A172 (cell line): ENCODE measurements at places on chromosomes 5 and 9. TPM values are rescaled to one million over a fixed set of nuclear protein-coding genes. Genes with fewer than 3 reads are reported as not detected.

GRCh38 chr5:121737120-121737519, 114.6 kb upstream of the FTMT start:
- no peak for DNase-seq

- DNase-seq, result no peak
These were observed 33.6 kb upstream of the NSMF start for GRCh38 chr9:137492464-137493363.

Gene XPA
- 19.1 and 32.3 TPM in 2 replicates for total RNA-seq

- DNase-seq, result no peak
These were observed 56.3 kb downstream of the ERAP1 start for GRCh38 chr5:96751203-96752169.

Gene SPATA31A3
- total RNA-seq, result not detected in 2 replicates

DNA sequence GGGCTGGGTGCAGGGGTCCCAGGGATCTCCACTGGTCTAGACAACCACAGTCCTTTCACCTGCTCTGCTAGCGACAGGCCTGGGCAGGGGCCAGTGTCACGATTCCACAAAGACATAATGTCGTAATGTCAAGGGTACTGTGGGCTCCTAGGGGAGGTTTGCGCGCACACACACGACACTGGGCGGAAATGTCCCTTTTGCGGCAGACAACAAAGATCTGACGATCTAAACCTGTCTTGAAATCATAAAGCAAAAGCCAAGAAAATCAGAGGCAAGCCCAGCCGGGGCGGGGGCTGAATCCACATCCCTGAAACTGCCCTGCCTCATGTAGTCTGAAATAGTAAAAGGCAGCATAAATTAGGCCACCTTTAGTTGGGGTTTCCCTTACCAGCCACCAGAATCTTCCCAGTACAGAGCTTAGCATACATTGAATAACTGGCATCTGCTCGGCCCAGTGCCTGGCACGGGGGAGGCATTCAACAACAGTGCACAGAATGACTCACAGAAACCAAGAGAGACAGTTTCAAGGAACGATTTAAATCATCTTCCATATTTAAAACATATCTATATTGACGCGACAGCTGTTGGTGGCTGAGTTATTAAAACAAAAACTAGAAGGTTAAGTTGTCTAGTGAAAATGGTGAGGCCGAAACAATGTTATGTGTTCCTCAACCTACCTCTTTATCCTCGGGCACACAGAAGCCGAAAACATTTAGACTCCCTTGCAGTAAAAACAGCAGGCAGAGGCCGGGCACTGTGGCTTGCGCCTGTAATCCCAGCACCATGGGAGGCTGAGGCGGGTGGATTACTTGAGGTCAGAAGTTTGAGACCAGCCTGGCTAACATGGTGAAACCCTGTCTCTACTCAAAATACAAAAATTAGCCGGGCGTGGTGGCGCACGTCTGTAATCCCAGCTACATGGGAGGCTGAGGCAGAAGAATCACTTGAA, 151.0 kb downstream of the MYO10 start:
- no peak for DNase-seq

GRCh38 chr9:107067739-107068416, 204.9 kb downstream of the ZNF462 start:
- DNase-seq, result no peak

- DNase-seq, result no peak
These were observed 21.9 kb downstream of the OR2Y1 start for GRCh38 chr5:180717989-180718388.

Gene PAEP
- total RNA-seq, result not detected in 2 replicates

DNA sequence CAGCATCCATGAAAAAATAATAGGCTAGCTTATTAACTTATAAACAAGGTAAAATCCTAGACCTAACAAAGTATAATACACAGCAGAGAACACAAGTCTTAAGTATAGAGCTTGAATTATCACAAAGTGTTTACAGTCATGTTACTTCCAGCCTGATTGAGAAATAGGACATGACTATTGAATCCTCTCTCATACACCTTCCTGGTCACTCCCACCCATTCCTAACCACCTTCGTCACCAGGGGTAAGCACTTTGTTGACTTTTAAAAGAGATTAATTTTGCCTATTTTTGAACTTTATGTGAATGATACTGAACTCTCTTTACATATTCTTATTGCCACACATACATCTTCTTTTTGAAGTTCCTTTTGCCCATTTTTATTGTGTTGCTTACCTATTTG, 325.8 kb downstream of the PJA2 start:
- no peak for DNase-seq

Gene CCL28
- not detected in 2 replicates for total RNA-seq

Gene PCDHA11
- total RNA-seq, result 0.10 TPM in 1 of 2 replicates, not detected in the other

DNA sequence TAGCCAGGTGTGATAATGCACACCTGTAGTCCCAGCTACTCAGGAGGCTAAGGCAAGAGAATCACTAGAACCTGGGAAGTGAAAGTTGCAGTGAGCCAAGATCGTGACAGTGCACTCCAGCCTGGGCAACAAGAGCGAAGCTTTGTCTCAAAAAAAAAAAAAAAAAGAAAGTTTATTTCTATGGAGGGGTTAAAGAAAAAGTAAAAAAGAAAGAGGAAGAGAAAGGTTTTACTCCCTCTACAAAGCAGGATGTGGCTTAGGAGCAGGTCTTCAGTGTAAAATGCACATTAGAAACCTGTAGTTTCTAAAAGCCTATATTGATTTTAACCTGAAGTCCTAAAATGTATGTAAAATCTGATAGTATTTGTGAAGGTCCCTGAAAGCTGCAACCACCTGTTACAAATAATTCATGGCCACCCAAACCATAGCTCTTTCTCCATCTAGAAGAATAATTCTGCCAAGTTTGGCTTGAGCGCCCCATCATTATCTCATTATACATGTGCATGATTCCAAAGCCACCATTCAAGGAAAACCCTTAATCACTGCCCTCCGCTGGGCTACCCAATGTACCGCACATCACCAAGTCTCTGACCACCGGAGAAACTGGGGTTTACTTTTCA, 3.4 kb downstream of the FNBP1 start:
- no peak for DNase-seq

Gene GIN1
- 4.9 and 8.4 TPM in 2 replicates for total RNA-seq

GRCh38 chr9:32550150-32550561, 2.0 kb upstream of the SMIM27 start:
- peak; percentile 4 for DNase-seq

DNA sequence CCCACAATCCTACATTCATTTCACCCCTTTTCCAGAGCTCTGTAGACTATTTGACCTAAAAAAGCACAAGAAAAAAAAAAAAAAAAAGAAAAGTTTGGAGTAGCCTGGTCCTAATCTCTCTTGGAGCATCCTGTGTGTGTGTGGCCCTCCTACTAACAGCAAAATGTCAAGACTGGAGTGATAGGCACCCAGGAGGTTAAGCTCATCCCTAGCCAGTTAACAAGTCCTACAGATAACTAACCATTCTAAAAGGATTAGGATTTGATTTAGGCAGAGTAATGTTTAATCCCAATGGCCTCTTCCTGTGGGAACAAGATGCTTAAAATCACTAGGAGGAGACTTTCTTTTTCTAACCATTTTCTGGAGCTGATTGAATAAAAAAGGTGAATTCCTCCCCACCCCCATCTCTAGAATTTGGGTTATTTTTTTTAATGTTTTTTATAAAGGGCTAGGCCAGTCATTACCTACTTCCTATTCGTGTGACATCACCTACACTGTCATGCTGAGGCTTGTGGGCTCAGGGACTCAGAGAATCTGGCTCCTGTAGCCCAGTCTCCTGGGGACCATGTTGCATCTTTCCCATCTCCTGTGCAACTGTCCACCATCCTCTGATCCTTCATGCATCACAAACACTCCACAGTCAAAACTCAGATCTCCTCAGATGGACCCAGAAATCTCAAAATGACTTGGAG, 43.2 kb upstream of the NR3C1 start:
- DNase-seq, result no peak

GRCh38 chr5:140042393-140042642, 781 bp downstream of the NRG2 start:
- peak; percentile 23 for DNase-seq

DNA sequence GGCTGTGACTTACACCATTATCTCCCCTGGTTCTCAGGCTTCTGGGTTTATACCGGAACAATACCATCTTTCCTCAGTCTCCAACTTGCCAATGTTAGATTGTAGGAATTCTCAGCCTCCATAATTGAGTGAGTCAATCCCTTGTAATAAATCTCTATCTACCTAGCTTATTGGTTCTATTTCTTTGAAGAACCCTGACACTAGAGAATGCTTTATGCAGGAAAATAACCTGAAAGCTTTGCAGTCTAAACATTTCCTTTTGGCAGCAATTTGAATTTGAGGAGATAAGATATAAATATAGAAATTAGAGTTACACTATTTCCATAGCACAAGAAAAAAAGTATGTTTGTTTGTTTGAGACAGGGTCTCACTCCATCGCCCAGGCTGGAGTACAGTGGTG, 278.1 kb upstream of the CDH18 start:
- DNase-seq, result no peak

DNA sequence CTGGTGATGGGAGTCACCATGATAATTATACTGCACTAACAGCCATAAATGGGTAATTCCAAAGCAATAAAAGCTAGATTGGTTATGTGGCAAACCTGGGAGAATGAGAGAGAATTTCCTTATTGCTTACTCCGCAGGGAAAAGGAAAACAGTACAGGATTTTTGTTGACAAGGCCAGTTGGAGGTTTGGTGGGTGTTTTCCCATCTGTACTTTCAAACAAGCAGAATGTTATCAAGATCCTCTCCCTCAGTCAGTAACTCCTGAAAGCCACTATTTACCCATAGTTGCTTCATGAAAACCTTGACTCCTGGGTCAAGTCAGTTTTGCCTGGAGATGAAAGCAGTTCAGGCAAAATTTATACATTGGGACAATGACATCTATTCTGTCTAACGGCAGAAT, 26.4 kb downstream of the IL9 start:
- DNase-seq, result no peak

Gene ECM2
- total RNA-seq, result 0.26 TPM in 1 of 2 replicates, not detected in the other

GRCh38 chr5:10227379-10227778, 22.3 kb downstream of the ATPSCKMT start:
- DNase-seq, result peak; percentile 64

DNA sequence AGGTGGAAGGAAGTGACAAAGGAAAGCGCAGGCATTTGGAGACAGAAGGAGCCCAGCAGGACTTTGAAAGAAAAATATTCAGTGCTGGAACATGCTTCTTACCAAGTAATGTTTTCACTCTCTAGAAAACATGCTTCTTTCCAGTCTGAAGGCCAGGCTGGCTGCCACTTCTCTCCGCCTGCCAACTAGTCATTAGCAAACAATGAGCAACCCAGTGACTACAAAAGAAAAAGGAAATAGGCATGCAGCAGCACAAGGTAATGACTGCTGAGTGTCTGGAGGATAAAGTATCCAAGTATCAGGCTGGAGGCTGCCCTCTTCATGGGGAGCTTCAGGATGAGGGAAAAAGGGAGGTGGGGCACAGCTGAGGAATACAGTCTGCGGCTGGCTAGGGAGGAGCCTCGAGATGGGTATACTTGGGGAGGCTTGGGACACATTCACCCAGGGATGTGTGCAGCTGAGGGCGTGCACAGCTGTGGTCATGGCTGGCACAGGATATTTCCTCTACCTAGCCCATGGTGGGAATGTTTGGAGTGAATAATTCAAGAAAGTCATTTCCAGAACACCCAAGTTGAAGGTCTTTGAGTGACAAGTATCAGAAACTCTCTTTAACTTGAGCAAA, 161.5 kb upstream of the KIF2A start:
- DNase-seq, result no peak

Gene SLC6A7
- total RNA-seq, result not detected in 2 replicates

DNA sequence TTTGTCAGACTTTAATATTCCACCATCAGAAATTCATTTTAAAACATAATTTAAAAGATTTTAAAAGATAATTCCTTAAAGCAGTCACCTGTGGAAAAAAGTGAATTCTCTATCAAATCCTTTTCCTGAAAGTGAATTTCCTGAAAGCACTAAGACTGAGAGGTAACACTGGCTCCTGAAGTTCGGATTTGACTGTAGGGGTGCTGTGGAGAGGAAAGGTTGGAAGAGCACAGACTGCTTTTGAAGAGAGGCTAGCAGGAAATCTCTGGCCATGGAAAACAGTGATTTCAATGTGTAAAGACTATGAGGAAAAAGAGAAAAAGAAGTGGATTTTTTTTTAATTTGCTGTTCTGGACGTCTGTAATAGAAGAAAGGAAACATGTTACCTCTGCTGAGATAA, 35.7 kb upstream of the TMEM161B start:
- DNase-seq, result no peak

Gene ENTREP1
- 0.78 and 1.7 TPM in 2 replicates for total RNA-seq

- DNase-seq, result no peak
These were observed 91.3 kb downstream of the RALGPS1 start for GRCh38 chr9:127005770-127006314.

DNA sequence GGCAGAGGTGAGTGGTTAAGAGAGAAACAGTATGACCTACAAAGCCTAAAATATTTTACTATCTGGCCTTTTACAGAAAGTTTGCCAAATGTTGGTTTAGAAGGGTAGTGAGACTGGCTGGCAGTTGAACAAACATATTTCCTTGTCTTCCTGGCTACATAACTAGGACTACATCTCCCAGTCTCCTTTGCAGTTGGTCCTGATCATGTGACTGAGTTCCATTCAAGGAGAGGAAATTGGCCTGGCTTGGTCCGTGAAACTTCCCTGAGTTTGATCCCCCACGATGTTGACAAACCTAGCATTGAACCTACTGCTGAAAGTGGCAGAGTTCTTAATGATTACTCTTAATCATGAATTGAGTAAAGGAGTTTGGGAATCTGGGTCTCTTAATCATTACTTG, 280.8 kb downstream of the SLIT3 start:
- DNase-seq, result no peak

- no peak for DNase-seq
These were observed 32.3 kb downstream of the PRRX2 start for GRCh38 chr9:129697656-129698253.

DNA sequence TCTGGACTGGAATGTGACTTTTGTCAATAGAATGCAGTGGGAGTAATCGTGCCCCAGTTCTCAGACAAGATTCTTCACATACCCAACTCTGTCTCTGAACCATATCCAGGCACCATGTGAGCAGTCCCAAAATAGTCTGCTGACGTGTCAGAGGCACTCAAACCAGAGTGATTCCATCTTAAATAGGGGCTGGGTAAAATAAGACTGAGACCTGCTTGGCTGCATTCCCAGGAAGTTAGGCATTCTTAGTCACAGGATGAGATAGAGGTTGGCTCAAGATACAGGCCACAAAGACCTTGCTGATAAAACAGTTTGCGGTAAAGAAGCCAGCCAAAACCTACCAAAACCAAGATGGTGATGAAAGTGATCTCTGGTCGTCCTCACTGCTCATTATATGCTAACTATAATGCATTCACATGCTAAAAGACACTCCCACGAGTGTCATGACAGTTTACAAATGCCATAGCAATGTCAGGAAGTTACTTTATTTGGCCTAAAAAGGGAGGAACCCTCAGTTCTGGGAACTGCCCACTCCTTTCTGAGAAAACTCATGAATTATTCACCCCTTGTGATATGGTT, 16.9 kb upstream of the PLCXD3 start:
- peak; percentile 100 for DNase-seq

- DNase-seq, result peak; percentile 41
These were observed 7.9 kb downstream of the SLC6A3 start for GRCh38 chr5:1437226-1437829.

DNA sequence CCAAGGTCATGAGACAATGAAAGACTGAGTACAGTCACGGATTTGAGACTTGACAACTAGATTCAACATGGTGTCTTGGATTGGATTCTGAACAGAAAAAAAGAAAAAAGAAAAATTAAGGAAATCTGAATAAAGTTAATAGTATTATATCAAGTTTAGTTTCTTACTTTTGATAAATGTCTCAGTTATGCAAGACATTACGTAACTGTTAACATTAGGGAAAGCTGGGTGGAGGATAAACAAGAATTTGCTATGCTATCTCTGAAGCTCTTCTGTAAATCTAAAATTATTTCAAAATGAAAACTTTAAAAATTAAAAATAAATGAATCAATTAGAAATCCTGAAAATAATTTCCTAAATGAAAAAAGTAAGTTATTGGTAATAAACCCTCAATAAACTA, 14.4 kb upstream of the DCAF12 start:
- no peak for DNase-seq

Gene C1QTNF2
- 1.5 and 1.6 TPM in 2 replicates for total RNA-seq
